ENCODE measurements at places on chromosomes 2 and 18.

GRCh38 chr2:23547725-23548124, 162.7 kb downstream of the KLHL29 start:
- no peak for DNase-seq

DNA sequence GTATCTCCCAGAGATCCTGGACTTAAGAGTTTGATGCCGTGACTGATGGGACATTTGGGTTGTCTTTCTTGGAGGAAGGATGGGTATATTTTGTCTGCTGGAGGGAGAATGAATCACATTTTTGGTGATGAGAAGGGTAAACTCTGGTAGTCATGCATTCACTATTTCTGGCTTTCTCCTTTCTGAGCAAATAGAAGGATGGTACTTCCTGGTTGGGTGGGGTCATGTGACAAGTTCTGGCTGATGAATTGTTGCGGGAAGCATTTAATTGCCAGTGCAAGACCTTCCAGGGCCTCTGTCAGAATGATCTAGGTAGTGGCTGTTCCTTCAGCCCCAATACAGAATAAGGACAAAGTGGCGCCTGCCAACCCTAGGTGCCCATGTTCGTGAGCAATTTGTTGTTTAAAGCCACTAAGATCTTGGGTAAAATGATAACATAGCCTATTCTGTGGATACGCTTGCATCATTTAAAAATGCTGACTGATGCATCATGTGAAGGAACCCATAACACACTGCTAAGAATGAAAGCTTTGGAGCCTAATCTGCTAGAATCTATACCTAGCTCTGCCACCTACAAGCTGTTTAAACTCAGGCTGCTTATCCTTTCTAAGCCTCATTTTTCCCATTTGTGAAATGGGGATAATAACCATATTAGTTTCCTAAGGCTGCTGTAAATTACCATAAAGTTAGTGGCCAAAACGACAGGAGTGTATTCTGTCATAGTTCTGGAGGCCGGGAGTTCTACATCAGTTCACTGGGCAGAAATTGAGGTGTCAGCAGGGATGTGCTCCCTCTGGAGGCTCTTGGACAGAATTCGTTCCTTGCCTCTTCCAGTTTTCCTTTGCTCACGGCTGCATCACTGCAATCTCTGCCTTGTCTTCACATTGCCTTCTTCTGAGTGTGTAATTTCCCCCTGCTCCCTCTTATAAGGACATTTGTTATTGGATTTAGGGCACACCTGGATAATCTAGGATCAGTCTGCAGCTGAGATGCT, 281.3 kb downstream of the AGPS start:
- no peak for DNase-seq

- DNase-seq = no peak
Observed at GRCh38 chr2:31578316-31578715, 2.4 kb downstream of the SRD5A2 start.

GRCh38 chr2:136058262-136058661, 59.7 kb downstream of the CXCR4 start:
- DNase-seq = no peak

DNA sequence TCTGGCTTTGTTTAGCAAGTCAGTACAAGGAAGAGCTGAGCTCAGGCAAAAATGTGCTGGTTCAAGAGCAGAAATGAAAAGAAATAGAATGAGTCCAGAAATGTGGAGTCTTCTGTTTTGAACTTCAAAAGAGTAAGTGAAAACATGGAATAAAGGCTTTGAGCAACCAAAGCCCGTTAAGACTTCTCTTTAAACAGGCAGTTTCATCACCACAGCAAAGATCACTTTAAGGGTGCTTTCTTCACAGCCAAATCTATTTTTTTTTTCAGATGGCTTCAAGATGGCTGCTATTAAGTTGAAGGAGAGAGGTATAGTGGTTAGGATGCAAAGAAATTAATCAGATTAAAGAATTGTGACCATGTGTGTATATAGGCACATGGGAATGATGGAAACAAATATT, 2.0 kb upstream of the CHRNA1 start:
- no peak for DNase-seq

DNA sequence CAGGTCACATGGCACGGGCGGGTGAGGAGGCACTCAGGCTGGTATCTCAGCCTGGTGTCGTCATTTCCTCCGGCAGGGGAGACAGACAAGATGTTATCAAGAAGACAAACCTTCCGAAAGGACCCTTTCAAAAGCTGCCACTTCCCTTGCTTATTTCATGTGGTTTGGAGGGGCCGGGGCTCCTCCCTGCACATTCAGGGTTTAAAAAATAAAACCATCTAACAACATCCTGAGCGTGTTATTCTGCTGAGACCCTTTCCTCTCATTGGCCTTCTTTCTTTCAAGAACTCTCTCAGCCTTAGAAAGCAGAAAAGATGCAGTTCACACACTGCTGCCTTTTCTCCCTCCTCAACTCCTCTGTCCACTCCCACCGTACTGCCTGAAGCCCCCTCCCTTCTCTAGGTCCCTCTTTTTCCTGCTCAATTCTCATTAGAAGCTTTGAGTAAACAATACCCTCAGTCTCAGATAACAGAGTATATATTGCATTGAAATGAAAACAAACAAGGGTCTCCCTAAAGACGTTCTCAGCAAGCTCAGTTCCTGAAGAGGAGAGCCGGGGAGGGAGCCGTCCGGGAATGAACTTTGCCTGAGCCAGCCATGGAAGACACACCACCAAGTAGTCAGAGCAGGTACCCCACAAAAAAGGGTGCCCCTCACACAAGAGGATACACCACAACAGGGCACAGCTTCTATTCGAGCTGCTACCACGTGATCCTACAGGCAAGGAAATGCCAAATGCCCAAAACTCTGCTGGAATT, 9.7 kb downstream of the SMAD7 start:
- DNase-seq = no peak

DNA sequence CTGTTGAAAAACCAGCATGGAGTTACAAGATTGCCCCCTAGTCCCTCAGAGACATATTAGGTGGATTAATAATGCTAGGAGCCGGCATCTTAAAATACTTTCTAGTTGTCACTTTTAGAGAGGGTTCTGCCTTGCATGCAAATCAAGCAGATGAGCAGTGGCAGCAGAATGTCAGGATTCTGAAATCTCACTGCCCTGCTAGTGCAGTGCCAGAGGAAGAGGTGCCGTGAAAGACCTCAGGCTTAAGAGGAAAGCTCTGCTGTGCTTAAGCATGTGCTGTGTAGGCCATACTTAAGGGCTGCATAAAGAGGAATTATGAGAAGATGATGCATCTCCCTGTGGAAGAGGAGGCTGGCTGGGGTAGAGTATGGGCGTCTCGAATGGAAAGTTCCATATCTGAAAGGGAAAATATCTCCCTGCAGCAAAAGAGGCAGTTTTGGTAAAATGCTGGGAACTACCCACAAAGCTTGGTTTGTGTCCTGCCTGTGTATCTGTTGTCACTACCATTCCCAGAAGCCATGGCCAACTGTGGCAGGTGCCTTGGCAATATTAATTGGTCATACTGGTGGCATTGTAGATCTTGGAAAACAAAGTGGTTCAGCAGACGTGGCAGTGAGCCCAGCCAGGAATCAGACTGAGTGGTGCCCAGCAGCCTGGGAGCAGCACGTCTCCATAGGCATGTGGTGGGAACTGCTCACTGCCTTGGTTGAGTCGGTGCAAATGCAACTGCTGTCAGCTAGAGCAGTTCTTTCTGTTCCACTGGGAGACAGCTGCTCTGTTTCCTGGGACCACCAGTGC, 131.9 kb downstream of the EVA1A start:
- DNase-seq = no peak

DNA sequence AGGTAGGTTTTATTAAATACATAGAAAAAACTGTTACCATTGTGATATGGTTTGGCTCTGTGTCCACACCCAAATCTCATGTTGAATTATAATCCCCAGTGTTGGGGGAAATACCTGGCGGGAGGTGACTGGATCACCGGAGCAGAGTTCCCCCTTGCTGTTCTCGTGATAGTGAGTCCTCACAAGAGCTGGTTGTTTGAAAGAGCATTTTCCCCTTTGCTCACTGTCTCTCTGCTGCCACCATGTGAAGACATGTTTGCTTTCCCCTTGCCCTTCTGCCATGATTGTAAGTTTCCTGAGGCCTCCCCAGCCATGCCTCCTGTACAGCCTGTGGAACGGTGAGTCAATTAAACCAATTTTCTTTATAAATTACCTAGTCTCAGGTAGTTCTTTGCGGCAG, 352.7 kb upstream of the SLC39A10 start:
- no peak for DNase-seq

DNA sequence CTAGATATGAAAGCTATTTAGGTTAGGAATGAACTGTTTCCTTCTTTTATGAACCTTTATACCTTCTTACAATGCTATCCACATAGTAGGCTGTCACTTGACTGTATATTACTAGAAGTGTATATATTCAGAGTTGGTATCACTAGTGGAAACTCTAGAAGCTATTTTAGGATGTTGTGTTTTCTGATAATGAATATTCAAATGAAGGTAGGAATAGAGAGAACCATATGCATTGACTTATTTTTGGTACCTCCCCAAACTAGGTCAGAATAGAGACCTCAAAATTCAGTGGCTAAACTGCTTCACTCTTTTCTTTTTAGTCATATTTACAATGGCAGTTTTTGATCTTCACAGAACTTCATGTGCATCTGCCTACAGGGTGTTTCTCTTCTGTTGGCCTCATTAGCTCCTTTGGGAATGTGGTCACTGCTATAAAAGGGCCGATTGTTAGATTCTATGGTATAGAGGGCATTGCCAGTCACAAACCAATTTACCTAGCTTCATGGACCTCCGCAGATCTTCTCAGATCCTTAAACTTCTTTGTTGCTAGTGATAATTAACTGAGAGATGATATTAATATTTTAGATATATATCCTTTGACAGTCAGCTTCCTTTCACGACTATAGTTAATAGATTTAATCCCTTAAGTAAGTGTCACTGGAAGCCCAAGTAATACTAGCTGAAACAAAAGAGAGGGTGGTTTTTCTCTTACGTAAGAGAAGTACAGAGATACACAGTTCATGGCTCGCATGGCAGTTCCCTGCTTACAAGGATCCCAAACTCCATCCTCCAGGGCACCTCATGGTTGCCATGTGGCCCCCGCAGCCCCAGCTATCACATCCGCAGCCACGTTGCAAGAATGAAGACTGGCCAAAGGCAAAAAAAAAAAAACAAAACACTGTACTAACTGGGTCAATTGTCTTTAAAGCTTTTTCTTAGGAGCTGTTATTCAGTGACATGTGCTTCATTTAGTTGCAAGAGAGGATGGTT, 61.0 kb downstream of the TSPYL6 start:
- no peak for DNase-seq

GRCh38 chr2:190465060-190465459, 56.9 kb downstream of the MFSD6 start:
- DNase-seq = no peak

- DNase-seq = no peak
Observed at GRCh38 chr2:71003396-71003795, 8.7 kb upstream of the TEX261 start.

DNA sequence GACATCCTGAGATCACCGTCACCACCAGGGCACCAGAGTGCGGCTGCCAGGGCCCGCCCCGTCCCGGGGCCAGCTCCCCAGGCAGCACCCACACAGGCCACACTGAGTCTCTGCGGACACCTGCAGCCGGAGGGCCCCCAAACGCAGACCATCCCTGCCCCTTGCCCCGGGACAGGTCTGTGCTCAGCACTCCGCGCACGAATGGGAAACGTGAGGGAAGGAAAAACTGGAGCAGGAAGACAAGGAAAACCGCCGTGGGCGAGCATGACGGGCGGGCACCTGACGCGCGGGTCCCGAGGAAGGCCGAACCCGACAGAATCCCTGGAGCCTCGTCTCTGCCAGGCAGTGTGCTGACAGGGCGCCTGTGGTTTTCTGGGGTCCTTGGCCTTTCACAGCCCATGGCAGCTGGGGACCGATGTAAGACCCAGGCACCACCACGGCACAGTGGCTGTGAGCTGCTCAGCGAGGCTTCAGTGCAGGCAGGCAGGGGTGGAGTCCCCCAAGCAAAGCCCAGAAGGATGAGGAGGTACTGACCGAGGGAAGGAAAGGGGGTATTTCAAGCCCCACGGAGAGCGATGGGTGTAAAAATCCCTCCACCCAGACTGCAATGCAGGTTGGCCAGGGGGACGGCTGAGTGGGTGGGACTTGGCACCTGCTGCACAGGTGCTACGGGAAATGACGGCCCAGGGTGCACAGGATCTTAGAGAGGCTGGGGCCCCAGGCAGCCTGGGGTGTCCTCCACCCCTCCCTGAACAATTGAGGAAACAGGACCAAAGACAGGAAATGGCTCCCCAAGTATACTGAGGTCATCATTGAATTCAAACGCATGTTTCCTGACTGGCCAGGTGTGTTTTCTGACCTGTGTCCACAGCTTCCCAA, 59.0 kb downstream of the PXDN start:
- DNase-seq = no peak

GRCh38 chr2:37831081-37831780, 93.9 kb upstream of the RMDN2 start:
- DNase-seq = no peak

- DNase-seq = peak; percentile 56
Observed at GRCh38 chr18:62526098-62527025, 3.5 kb downstream of the ZCCHC2 start.

- no peak for DNase-seq
Observed at GRCh38 chr2:199462956-199463692, 5.4 kb upstream of the SATB2 start.

DNA sequence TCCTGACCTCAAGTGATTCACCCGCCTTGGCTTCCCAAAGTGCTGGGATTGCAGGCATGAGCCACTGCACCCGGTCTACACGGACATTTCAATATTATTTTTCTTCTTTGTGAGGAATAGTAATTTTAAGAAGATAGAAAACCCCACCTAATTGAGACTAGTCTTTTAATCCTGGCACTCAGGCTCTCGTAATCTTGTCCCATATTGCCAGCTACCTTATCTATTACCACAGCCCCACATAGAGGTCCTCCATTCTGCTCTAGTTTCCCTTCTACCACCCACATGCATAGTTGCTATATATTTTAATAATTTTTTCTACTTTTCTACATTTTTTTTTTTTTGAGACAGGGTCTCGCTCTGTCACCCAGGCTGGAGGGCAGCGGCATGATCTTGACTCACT, 9.5 kb upstream of the USP14 start:
- no peak for DNase-seq

DNA sequence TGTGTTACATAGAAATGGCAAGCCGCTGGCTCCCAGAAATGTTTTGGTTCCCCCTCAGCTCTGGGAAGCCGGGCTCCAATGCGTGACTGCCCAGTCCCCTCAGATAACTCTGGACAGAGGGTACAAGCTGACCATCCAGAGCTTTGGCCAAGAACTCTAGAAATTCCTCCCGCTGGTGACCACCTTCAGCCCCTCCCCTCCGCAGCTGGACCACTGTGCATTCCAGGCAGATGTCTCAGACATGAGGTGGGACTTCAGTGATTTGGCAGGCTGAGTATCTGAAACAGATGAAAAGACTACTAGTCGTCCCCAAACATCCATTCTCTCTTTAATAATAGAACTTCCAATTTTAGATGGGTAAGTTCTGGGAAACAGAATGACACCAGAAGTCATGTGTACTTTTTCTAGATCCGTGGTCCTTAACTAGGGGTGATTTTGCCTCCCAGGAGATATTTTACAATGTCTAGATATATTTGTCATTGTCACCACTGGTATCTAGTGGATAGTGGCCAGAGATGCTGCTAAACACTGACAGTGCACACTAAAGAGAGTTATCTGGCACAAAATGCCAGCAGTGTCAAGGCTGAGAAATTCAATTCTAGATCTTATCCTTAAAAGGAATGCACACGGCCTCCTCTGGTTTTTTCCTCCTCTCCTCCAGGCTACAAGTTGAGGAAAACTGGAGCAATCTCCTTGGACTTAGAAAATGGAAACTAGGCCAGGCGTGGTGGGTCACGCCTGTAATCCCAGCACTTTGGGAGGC, 294.3 kb downstream of the SRBD1 start:
- no peak for DNase-seq

Data from skeletal muscle cell (primary cell).